SHP77 treated with DMSO at 0.1 percent for 48 hours (cell line): ENCODE measurements at places on chromosomes 12 and 14.
A peak's percentile ranks its signal among the peaks of the same experiment; 100 is the strongest.

- no peak for DNase-seq
Measured at GRCh38 chr12:39581592-39581991, 38.0 kb downstream of the ABCD2 start.

GRCh38 chr12:105672121-105672975 is 341.9 kb downstream of the C12orf75 start:
- no peak for DNase-seq

- no peak for DNase-seq
Measured at GRCh38 chr12:69687390-69687789, 11.7 kb downstream of the BEST3 start.

GRCh38 chr12:115451151-115451779 is 767.3 kb upstream of the TBX3 start:
- DNase-seq = no peak

DNA sequence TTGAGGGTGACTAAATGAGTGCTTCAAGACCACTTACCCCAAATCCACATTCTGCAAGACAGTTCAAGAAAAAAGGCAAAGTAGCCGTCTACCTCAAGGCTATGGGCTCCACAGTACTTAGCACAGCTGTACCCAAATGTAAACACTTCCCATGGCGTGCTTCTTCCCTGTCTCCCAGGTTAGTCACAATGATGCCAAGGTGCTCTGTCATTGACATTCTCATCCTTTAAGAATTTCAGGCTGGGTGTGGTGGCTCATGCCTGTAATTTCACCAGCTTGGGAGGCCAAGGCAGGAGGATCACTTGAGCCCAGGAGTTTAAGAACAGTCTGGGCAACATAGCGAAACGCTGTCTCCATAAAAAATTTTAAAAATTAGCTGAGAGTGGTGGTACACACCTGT is 51.2 kb upstream of the CERS5 start:
- DNase-seq = no peak

- DNase-seq = no peak
Measured at GRCh38 chr12:1782215-1782614, 38.1 kb upstream of the LRTM2 start.

DNA sequence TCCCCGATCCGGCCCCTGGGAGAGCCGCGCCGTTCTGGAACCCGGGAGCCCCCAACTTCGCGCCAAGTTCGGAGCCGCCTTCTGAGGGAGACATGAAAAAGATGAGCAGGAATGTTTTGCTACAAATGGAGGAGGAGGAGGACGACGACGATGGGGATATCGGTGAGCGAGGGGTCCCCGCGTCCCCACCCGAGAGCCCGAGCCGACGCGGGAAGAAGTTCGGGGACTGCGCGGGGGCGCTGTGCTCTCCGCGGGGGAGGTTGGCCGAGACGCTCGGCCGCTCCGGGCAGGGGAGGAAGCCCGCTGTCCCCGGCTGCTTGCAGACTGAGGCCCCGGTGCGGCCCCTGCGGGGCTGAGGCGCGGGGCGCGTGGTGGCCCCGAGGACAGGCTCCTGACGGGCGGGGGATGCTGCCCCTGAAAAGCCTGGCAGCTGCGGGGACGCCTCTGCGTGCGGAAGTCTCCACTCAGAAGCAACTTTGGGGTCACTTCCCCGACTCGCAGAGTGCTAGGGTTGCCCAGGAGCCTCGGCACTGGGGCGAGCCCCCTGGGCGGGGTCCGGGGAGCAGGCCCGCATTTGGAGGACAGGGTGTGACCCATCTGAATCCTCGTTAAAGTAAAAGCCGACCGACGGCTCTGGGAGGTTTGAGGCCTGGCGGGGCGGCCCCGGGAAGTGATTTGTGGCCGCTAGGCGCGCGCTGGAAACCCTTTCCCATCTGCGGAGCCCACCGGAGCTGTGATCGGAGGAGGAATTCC is 511 bp downstream of the ANO6 start:
- no peak for DNase-seq

- peak; percentile 33 for DNase-seq
Measured at GRCh38 chr12:70366581-70367257, 629 bp downstream of the KCNMB4 start.

- no peak for DNase-seq
Measured at GRCh38 chr14:93332397-93332852, 411 bp downstream of the BTBD7 start.

DNA sequence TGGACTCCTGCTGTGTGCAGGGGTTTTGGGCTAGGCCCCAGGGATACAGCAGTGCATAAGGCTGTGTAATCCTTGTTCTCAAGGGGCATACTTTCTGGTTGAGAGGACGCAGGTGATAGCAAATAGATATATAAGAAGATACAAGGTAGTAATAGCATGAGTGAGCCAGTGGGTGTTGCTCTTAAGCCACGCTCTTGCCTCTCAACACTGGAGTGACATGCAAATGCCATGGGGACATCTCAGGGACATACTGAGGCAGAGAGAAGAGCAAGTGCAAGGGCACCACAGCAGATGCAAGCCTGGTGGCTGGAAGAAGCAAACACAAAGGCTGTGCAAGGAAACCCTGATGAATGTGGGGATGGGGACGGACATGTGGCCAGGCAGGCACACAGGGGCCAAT is 223.3 kb downstream of the CHST11 start:
- peak; percentile 27 for DNase-seq

GRCh38 chr12:132513458-132514135 is 23.6 kb downstream of the FBRSL1 start:
- DNase-seq = no peak

GRCh38 chr12:80935111-80935510 is 2.6 kb downstream of the LIN7A start:
- peak; percentile 30 for DNase-seq

DNA sequence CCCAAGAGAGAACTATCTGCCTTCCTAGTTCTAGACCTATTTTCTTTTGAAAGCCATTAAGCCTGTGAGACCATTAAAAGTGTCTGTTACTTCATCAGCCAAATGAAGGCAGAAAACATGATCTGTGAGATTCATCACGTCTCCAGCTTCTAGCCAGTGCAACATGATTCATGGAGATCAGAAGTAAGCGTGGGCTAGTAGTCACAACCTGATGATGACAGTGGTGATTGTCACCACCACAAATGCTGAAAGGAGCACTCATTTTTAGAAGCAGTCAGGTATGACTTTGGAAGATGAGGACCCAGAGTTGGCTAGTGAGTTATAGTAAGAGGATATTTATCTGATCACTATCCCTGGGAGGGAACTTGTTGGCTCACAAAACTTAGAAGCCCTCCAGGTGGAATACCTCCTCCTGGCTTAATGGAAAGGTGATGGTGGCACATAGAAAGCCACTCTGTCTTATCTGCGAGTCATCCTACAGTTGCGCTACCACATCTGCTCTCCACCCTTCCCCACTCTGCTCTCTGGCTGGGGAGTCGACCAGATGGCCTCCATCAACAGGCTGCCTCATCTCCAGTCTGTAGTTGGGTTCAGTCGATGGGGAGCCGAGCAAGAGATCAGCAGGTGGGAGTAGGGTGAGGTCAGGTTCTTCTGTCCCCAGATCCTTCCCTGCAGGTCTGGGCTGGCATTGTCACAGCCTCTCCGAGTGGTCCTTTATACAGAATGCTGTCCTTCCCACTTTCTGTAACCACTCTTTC is 317.6 kb upstream of the FKBP4 start:
- no peak for DNase-seq

GRCh38 chr12:45637706-45638105 is 91.8 kb upstream of the ARID2 start:
- DNase-seq = no peak

DNA sequence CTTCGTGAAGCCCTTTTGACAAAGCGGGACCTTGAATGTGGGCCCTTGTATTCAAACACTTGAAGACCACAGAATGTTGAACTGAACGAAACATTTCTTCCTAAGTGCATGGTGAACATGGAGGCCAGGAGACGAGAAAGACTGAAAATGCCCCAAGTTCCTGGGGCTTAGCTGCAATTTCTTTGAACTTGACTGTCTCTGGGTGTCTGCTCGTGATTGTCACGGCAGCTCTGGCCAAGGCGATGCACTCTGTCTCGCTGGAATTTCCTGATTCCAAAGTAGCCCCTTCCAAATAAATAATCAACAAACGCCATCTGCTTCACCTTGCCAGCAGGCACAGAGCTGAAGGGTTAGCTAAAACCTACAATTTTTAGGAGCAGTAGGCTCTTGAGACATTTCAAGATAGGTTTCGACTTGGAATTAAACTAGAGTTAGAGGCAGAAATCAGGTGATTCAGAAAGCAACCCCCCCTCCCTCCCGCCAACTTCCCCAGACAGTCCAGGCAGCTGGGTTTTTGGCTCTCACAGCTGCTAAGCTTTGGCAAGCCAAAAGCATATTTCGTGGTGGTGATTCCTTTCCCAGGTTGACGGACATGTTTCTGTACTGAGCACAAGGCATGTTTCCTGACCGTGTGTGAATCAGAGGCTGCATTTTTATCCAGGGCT is 13.5 kb upstream of the IRF2BPL start:
- peak; percentile 38 for DNase-seq

DNA sequence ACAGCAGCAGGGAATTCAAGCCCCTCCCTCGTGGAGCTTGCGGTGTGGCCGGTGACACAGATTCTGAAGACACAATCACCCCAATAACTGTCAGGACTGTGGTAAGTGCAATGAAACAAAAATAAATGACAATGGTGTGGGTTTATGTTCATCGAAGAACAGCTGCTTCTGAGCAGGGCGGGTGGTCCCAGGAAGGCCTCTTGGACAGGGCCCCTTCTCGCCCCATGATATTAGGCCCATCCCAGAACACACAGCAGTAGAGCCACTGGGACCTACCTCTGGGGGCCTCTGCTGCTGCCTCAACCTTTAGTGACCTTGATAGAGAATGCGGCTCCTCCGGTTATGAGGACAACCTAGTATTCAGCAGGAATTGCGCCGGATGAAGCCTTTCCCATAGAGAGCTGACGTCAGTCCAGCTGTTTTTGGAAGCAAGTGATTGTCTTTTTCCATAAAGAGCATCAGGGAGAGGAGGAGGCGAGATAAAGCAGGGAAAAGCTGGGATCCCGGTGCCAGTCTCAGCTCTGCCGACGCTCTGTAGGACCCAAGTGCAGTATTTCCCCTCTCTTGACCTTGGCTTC is 84.1 kb upstream of the BCL11B start:
- no peak for DNase-seq

- no peak for DNase-seq
Measured at GRCh38 chr14:31206536-31207286, 882 bp downstream of the HECTD1 start.

- no peak for DNase-seq
Measured at GRCh38 chr14:54719406-54719805, 152.5 kb downstream of the SAMD4A start.

- no peak for DNase-seq
Measured at GRCh38 chr12:49905718-49906314, 2.1 kb upstream of the FAIM2 start.

- DNase-seq = no peak
Measured at GRCh38 chr14:103555559-103556337, 6.7 kb downstream of the BAG5 start.

GRCh38 chr14:71638523-71639196 is 293.6 kb upstream of the RGS6 start:
- no peak for DNase-seq

DNA sequence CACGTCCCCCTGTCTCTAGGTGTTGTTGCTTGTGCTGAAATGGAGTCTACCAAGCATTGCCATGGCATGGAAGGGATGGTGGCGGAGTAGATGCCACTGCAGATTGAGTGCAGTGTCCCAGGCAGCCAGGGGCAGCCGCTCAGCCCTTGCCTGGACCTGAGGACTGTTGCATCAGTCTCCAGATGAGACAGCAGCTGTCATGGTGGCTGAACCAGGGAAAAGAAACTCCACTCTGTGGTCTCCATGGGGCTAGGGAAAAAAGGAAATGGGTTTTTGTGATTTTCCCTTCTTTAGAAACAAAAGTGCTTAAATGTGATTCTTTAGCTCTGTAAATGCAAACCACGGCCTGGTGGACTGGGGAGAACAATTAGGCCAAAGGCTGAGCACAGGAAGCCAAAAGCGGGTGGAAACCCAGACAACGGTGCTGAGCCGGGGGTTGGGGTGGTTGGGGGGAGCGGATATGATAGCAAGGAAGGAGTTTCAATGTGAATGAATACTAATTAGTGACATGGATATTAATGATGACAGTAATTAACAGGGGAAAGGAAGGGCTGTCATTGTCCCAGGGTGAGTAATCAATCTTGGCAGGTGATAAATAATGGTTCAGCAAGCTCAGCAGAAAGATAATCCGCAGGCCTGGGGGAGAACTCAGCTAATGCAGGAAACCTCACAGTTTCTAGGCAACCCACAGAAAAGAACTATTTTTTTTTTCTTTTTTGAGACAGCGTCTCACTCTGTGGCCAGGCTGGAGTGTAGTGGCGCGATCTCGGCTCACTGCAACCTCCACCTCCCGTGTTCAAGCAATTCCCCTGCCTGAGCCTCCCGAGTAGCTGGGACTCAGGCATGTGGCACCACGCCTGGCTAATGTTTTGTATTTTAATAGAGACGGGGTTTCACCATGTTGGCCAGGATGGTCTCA is 442.6 kb downstream of the DPF3 start:
- DNase-seq = no peak

DNA sequence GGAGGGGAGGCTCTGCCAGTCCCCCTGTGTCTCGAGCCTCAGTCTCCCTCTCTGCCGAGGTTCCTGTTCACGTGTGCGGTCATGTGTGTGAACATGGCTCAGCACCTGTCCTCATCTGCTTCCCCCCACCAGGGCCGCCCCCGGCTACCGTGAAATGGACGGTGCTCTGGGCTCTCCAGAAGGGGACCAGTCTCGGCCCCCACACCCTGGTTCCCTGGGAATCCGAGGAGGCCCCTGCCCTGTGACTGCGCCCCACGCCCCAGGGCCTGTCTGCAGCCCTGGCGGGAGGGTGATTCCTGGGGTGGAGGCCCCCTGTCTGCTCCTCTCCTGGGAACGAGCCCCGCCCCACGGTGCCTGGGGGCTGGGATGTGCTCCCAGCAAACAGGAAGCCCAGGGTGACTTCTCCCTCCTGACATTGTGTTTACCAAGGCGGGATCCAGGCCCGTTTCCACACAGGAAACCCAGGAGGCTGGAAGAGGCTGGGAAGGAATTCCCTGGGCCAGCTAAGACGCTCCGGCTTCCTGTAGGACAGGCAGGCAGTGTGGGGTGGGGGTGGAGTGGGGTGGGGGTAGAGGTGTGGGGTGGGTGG is 46.6 kb downstream of the KIF26A start:
- DNase-seq = no peak

DNA sequence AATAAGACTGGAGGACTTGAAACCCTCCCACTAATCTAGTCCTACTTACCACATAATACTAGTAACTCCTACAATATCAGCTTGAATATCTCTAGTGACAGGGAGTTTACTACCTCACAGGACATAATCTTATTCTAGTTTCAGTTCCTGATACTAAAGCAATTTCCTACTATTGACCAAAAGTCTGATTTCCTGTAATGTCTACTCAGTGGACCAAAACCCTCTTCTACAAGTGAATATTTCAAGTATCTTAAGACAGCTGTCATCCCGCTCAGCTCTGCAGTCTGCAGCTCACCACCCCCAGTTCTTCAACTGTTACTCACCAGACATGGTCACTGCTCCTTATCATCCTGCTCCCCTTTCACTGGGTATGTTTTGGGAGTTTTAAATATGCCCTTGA is 70.8 kb upstream of the TMCC3 start:
- DNase-seq = no peak
